Right atrium auricular region (tissue), 2 donors: ENCODE measurements at places on chromosomes 1 and 21. TPM values are rescaled to one million over a fixed set of nuclear protein-coding genes. Genes with fewer than 3 reads are reported as not detected.

Gene SERINC2
- total RNA-seq, result 3.8 TPM

Gene SERPINC1
- not detected for total RNA-seq

Gene SNAP47
- 102 TPM for total RNA-seq

Gene BARHL2
- total RNA-seq, result not detected

Gene RGSL1
- not detected for total RNA-seq

Gene CA6
- not detected for total RNA-seq

Gene HAO2
- total RNA-seq, result not detected

DNA sequence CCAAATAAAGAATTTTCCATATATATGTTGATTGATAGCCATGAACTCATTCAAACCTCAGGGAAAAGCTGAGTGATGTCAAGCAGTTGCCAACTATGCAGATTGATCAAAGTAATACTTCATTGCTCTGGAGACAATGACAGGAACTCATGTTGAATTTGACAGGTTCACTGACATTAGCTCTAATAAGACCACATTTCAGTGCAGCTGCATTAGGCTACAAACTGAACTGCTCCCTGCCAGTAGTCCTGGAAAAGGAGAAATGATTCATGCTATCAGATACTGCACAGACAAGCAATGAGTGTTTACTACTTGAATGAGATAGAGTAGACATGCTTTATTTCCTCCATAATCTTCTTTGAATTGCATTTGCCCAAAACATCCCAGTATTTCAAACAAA is 948.4 kb downstream of the MRPL39 start:
- no peaks in the 10 kb centered on the region for H3K36me3 ChIP-seq
- H3K4me1 ChIP-seq, result no peaks in the 10 kb centered on the region

DNA sequence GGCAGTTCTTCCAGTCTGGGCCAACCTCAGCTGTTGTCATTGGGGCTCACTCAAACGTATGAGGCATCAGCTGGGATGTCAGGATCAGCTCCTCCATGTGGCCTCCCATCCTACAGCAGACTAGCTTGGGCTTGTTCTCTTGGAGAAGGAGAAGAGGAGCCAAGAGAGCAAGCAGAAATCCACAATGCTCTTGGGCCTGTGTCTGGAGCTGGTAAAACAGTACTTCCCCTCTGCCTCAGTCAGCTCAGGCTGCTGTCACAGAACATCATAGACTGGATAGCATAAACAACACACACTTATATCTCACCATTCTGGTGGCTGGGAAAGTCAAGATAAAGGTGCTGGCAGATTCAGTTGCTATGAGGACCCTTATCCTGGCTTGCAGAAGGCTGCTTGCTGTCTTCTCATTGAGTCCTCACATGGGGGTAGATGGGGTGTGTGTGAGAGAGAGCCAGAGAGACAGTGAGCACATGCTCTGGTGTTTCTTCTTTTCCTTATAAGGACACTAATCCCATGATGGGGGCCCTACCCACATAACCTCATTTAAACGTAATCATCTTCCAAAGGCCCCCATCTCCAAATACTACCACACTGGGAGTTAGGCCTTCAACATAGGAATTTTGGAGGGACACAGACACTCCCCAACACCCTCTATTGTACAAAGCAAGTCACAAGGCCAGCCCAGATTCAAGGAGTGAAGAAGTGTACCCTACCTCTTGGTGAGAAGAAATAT is 16.3 kb upstream of the DNAJC6 start:
- no peak overlapping the region for H3K27ac ChIP-seq
- H3K27me3 ChIP-seq, result no peaks in the 10 kb centered on the region
- DNase-seq, result no peak

DNA sequence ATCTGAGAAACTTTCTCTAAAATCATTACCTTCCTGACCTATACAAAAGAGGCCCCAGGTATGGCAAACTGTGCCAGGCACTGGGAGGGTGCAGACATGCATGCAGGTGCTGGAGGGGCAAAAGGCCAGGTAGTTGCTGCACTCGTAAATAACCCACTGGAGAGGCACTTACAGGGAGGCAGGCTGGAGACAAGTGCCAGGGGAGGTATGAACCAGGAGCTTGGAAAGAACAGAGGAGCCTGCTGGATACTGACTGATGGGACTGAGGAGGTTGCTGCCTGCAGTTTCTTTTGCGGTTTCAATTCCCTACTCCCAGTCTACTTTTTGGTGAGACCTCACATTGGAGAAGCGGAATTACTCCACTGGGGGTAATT is 113.9 kb downstream of the DSCAM start:
- H3K4me3 ChIP-seq, result no peak overlapping the region
- DNase-seq, result no peak
- no peaks in the 10 kb centered on the region for H3K4me1 ChIP-seq
- H3K27ac ChIP-seq, result no peak overlapping the region
- no peaks in the 10 kb centered on the region for H3K36me3 ChIP-seq
- H3K27me3 ChIP-seq, result no peaks in the 10 kb centered on the region
